ENCODE measurements at places on chromosomes 3 and 15.

- no peak for DNase-seq
These were observed 43.9 kb downstream of the BHLHE40 start for GRCh38 chr3:5022966-5023776.

- DNase-seq, result no peak
These were observed 91.2 kb downstream of the AQP9 start for GRCh38 chr15:58229297-58229768.

GRCh38 chr3:183182732-183183610 is 20.4 kb upstream of the LAMP3 start:
- DNase-seq, result no peak

DNA sequence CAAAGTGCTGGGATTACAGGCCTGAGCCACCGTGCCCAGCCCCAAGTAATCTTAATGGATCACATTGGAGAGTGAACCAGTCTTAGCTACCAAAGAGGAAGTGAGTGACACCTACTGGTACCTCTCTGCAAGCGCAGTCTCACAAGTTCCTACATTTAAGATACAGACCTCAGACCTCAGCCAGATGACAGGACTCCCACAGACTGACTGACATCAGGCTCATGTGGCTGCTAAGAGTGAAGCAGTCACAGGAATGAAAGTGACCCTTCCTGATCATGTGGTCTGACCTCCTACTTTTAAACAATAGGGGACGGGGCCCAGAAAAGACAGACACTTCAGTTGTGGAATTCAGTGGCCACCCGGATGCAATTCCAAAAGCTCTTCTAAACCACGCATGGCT is 36.3 kb upstream of the GNB5 start:
- peak; percentile 62 for DNase-seq

- no peak for DNase-seq
These were observed 1.1 kb downstream of the HYAL3 start for GRCh38 chr3:50297896-50298725.

- DNase-seq, result no peak
These were observed 158.9 kb downstream of the NUP210 start for GRCh38 chr3:13261104-13261830.

DNA sequence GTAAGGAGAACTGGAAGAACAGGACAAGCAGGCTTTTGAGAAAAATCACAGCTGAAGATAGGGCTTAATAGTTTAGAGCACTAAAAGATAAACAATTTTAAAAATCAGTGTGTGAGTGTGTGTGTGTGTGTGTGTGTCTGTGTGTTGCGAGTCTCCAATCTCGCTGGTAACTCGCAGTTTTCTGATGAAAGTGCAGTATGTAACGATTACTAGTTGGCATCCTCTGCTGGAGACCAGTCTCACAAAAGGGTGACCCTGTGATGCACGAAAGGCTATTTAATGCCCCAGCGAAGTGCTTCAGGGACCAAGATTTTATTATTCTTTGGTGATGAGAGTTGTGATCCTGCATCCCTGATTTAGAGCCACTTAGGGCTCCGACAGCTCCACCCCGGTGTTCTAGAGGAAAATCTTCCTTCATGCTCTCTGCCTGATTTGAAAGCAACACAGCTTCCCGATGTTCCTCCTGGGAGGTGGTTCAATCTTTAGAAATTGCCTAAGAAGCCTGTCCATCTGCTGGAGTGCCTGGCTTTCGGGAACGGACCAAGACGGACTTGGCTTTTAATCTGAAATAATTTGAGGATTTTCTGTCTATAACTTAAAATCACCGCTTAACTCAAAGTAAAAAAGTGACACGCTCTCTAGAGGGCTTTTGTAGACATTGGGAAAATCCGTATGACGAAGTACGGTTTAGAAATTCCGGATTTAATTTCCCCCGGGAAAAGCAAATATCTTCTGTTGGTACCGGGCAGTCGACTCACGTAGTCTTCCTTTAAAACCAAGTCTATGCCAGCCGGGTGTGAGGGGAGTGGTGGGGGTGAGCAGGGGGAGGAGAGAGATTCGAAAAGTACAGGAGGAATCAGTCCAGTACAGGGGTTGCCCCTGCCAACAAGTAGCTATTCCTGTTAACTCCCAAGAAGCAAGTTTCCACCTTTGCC is 1.1 kb upstream of the ALCAM start:
- DNase-seq, result peak; percentile 42

DNA sequence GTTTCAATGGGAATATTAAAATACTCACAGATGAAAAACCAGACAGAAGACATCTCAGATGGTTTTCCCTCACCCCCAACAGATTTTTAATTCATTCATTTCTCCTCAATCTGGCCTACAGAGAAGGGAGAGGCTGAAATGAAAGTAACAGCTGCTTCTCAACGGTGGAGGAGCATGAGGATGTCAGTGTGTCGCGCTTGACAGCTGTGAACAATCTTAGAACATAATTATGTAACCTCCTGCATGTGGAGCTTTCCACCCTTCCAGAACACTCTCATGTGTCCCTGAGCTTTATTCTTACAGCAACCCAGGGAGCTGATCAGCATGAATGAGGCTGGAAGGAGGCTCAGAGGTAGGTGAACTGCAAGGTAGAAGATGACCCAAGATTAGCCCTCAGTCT is 52.7 kb downstream of the MB21D2 start:
- no peak for DNase-seq

GRCh38 chr15:57578288-57578900 is 13.3 kb upstream of the MYZAP start:
- DNase-seq, result no peak

DNA sequence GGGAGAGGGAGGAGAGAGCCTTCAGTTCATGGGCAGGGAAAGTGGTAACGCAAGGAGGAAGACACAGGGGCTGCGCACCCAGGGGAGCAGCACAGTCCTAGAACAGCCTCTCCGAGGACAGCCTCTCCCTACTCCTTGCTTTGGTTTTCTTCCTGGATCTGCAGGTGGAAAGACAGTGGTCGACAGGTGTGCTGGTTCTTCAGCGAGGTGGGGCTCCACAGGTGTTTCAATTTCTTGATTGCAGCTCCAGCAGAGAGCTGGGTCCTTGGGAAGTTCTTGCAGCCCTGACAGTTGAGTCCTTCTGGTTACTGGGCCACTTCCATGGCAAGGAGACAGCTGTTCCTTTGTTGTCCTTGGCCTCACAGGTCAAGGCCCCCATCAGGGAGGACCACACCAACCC is 220.7 kb upstream of the NR2F2 start:
- no peak for DNase-seq

- peak; percentile 38 for DNase-seq
These were observed 25.0 kb downstream of the MIX23 start for GRCh38 chr3:122357828-122358702.

GRCh38 chr3:36393563-36393962 is 13.3 kb downstream of the STAC start:
- no peak for DNase-seq

GRCh38 chr3:191428177-191428576 is 32.8 kb upstream of the PYDC2 start:
- no peak for DNase-seq

DNA sequence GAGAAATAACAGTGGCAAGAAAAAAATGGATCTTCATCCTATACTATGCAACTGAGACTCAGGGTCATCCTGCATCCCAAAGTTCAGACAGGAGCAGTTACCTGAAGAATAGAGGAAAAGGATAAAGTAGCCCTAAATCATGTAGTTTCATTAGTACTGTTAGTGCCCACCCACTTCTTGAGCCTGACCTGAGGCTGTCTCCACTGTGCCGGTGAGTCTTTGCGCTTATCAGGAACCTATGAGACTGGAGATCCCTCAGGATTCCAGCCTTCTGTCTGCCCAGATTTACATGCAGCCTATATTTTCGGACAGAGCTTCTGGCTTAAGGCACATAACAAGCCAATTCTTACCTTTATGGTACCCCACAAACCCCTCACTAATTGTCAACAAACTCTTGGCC is 791.6 kb downstream of the ROBO1 start:
- no peak for DNase-seq

DNA sequence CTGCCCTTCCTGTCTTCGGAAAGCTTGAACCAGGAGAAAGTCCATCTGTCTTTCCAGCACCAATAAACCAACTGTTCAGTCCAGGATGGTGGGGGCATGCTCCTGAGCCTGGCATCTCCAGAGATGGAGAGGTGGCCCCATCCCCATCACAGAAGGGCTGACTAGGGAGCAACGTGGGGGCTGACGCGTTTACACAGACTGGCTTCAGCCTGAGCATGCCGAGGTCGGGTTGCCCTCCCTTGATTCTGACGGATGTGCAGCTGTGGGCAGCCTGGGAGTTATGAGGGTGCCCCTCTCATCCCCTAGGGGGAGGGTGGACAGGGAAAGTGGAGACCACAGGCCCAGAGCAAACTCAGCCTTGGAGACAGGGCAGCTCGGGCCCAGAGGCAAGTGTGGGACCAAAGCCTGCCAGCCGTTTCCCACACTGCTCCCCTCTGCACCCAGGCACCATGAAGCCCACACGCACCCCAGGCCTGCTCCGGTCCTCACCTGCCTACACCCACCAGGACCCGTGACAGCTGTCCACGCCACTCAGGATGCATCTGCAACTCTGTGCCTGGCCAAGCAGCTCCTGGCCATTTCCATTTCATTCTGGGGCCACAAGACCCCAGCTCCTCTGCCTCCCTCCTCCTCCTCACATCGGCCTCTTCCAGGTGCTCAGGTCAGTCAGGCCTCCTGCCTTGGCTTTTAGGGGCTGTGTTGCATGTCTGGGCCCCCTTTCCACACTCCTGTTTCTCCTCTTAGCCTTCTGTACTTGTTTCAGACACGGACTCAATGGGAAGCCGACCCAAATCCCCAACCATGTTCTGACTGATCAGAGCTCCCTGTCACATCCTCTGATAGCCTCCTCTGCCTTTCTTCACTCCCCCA is 48.2 kb upstream of the SLC41A3 start:
- DNase-seq, result no peak

- DNase-seq, result no peak
These were observed 11.4 kb upstream of the CORO2B start for GRCh38 chr15:68567345-68567744.

GRCh38 chr15:55741833-55742497 is 987 bp downstream of the PRTG start:
- peak; percentile 52 for DNase-seq

GRCh38 chr15:92915766-92916435 is 15.8 kb downstream of the CHD2 start:
- no peak for DNase-seq

- peak; percentile 81 for DNase-seq
These were observed 46.3 kb downstream of the GABRG3 start for GRCh38 chr15:27017168-27017809.

GRCh38 chr15:72840114-72840513 is 56.6 kb upstream of the ADPGK start:
- DNase-seq, result no peak

GRCh38 chr15:44157679-44158078 is 37.4 kb downstream of the FRMD5 start:
- no peak for DNase-seq

DNA sequence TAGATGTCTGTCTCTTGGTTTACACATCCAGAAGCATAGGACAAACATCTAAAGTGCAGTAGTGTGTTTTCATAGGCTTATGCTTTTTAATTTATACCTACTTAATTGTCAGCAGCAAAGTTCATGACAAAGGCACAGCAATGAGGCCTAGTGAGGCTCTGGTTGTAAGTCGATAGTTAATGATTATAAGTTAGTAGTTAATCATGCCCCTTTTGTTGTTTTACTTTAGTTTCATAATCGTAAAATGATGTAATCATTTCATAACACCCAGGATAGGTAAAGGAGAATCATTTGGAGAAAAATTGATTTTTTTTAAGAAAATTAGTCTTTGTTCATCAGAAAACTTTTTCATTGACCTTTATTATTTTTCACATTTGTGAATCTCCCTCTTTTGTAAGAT is 351.9 kb downstream of the LSAMP start:
- DNase-seq, result no peak

GRCh38 chr3:190696777-190697501 is 165.6 kb downstream of the GMNC start:
- DNase-seq, result no peak

DNA sequence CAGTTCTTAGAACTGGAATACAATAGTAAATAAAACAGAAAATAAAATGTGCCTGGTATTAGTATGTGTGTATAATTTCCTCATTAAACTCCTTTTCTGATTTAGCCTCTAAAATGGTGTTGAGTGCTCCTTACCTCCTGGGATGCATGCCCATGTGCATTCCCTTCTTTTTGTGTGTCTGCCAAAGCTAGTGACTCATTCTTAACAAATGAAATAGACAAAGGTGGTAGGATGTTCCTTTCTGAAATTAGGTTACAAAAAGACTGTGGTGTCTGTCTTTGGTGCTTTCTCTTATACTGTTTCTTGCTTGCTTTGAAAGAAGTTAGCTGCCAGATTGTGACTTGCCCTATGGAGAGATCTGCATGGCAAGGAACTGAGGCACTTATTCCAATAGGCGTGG is 623.7 kb downstream of the GRM7 start:
- DNase-seq, result no peak

DNA sequence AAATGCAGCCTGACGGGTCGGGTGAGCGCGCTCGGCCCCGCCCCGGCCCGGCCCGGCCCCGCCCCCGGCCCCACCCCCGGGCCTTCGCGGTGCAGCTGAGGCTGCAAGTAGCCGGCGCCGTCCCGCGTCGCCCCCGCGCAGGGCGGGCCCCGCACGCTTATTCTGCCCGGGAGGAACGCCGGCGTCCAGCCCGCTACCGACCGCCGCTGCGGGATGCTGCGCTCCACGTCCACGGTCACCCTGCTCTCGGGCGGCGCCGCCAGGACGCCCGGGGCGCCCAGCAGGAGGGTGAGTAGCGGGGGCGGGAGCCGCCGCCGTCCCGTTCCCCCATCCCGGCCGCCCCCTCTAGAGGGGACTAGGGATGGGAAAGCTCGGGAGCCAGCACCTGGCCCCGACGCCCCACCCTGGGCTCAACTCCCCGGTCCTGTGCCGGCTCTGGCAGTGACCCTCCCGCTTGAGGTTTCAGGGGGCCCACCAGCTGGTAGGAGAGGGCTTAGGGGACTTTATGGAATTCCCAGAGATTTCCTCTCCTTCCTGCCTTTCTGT is at the start of gene MYZAP:
MYZAP (plus strand) TSS at position 83 of the 546 bp plus-strand sequence; CDS start at position 214, 131 bp downstream.
- DNase-seq, result peak; percentile 62

- DNase-seq, result peak; percentile 44
These were observed 40.8 kb downstream of the KAT2B start for GRCh38 chr3:20080956-20081554.

DNA sequence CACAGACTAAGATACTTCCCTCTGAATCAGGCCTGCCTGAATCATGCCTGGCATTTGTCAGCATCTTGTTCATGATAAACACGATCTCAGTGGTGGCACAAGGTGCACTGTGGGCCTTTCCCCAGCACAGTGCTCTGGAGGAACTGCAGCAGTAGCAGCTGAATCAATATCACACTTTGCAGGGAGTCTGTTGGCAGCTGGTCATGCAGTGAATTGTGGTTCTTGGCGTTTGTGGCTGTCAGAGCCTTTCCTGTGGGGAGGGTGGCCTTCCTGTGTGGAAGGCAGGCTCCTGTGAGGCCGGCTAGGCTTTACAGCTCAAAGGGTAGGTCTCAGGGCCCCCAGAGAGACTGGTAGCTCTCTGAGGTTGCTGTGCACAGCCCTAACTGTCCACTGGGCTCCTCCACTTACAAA is 54.4 kb upstream of the TLE3 start:
- peak; percentile 68 for DNase-seq

DNA sequence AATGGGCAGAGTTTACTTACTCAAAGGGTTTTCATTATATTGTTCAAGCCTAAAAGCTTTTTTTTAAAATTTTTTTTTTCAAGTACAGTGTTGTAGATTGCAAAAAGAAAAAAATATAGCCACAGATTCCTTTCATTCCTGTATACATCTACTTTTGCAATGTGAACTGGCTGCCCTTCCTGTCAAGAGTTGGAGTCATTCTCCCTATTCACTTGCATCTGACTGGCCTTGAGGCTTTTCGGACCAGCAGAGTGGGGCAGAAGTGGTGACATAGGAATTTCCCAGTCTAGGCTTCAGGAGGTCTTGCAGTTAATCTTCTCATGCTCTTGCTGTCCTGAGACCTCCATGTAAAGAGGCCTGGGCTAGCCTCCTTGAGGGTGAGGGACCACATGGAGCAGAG is 218.3 kb upstream of the CFAP20DC start:
- no peak for DNase-seq

Data from BE2C (cell line).